GF-D8 (cell line): ENCODE measurements at places on chromosomes 2 and 18.

DNA sequence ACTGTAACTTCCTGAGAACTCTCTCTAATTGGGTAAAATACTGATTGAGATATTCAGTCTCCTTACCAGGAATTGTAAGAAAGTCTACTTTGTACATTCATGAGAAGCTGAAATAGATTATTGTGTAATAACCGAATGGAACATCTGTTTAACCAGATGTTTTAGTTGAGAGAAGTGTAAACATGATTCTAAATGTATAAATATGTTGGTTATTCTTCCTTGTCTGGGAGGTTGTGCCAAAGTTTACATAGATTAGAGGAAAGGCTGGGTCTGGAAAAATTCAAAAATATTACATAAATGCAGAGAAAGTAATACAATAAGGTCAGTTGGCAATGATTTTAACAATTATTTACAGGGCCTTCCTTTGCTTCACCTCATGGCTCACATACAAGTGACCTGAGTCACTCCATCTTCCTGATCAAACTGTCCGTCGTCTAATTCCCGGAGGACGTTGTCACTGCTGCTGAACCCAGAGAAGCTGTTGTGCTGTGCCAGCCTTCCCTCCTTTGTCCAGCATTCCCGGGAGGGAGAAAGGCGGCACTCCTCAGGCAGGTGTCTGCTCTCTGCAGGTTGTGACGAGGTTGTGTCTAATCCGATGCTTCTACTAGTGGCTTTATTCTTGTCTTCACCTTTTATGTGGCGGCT lies 55.9 kb downstream of the MOB4 start:
- DNase-seq = no peak

DNA sequence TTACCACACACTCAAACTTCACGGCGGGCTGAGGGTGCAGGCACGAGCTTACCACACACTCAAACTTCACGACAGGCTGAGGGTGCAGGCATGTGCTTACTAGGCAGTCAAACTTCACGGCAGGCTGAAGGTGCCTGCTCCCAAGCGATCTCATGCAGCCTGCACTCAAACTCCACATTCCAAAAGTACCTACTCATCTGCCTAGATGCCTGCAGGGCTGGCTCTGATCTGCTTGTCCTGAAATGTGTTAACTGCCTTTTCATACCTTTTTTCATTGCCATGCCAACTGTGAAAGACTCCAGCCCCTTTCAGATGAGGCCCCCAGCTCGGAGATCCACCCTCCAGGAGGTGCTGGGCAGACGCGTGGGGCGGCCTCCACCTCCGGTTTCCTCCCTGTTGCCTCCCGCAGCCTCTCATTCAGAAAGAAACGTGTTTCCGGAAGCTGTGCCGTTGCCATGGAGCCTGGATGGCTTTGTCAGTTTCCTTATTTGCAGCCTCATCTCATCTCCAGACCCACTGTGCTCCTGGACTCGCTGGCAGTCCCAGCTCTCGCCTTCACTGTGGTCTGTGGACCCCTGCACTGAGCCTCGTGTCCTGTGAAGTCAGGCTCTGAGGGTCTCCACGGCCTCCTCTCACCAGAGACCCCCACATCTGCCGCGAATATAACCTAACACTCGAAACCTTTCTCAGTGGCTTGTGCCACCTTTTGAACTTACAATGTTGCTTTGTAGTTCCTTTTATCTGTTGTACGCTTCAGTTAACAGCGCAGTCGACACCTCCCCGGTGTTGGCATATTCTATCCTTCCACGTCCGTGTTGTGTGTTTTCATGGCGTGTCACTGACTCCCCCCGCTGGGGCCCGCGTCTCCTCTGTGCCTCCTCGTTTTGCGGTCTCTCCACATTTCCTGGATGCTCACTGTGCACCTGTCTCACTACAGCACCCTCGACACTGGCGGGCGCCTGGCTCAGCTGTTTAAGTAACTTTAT lies 106.1 kb upstream of the ALKAL2 start:
- DNase-seq = peak; percentile 13

GRCh38 chr18:40159141-40160017 lies 1795.7 kb upstream of the PIK3C3 start:
- DNase-seq = no peak

- DNase-seq = no peak
Observed at GRCh38 chr2:67846370-67847070, 216.3 kb downstream of the C1D start.

GRCh38 chr2:201263779-201264178 lies 3.4 kb downstream of the CASP8 start:
- no peak for DNase-seq

- DNase-seq = no peak
Observed at GRCh38 chr2:79235135-79235534, 75.6 kb upstream of the REG3A start.

- DNase-seq = no peak
Observed at GRCh38 chr2:5932556-5933469, 240.6 kb downstream of the SOX11 start.

DNA sequence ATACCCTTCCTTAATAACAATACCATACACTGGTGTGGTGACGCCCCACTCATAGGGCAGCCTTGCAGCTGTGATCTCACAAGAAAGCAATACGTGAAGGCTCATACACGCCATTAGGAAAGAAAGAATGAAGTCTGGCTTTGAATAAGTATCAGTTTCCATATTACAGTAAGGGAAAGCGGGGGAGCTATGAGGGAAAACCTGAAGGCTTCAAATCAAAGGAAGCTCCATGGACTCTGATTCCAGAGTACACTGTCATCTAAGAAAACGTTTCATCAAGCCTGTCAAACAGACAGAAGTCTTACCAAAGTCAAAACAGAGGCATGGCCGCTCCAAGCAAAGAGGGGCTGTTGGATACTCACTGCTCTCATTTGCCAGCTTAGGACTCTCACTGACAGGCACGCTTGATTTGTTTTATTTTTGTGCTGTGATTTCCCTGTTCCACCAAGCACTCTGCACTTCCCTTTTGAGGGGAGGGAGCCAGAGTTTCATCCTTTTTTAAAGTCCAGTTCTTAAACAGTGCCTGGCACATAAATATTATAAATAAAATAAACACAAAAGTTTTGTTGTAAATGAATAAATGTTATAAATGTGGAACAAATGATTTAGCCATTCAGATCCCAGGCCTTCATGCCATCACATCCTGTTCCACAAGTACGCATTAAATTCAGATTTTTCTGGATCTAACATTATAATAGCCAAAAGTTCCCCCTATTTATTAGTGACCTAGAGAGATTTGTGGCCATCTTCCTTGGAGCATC lies 221.2 kb downstream of the PIEZO2 start:
- no peak for DNase-seq

DNA sequence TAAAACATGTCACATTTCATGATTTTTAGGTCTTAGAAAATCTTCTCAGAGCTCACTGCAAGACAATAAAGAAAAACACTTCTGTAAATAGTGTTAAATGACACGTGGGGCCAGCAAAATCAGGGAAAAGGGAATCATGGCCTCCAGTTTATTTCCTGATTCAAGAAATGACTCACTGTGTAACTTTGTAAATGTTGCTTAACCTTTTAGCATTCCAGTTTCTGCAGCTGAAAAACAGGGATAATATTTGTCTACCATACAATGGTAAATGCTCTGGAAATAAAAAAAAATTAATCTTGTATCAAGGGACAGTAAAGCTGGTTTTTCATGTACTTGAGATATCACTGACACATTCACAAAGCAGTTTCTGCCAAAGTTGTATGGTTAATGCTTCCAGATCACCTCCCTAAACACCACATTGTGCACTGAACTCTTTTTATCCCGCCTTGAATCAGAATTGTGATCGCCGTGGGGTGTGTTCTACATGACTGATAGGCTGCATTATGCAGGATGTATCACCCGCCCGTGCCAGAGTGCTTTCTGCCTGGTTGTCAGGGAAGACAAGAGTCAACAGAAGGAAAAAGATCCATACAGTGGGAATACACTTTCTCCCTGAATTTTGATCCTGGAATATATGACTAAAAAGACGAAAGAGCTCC lies 238.8 kb downstream of the IKZF2 start:
- no peak for DNase-seq

- DNase-seq = no peak
Observed at GRCh38 chr2:135926605-135927004, 50.4 kb upstream of the MCM6 start.

GRCh38 chr2:164323978-164324377 lies 297.3 kb downstream of the GRB14 start:
- no peak for DNase-seq

- DNase-seq = no peak
Observed at GRCh38 chr2:11938196-11938595, 191.8 kb downstream of the LPIN1 start.
